ENCODE measurements at places on chromosomes 7 and 10.

DNA sequence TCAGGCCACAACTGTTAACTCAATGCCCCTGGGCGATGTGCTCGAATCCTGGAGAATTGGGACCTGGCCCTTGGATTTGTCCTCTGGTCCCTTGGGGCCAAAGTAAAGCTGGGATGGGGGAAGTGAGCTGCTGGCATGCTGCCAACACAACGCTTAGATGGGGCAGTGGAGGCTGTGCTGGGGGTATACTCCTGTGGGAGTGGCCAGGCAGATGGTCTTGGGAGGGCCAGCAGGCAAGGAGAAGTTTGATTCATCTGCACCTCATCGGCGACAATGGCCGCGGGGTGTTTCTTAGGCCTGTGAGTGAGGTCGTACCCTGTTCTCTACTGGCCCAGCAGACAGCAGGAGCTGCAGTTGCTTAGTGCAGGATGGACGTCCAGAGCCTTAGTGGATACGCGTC, 139.0 kb upstream of the MTPN start:
- no peak for DNase-seq

DNA sequence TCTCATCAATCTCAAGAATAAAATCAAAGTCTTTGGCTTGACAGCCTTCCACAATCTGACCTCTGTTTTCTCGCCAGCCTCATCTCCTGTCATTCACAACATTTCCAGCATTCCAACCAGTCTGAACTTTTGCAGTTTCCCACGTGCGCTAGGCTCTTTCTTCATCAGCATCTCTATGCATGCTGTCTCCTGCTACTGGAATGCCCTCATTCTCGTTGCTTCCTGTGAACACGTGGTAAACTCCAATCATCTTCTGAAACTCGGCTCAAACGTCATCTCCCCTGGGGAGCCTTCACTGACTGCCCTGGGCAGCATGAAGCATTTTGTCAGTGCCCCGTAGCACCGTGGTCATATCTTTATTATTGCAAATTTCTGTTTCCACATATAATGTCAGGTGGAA, 12.2 kb upstream of the RSBN1L start:
- DNase-seq = peak; percentile 79

GRCh38 chr7:95501261-95501832, 15.6 kb downstream of the ASB4 start:
- no peak for DNase-seq

GRCh38 chr7:132680590-132680989, 104.3 kb upstream of the PLXNA4 start:
- no peak for DNase-seq

DNA sequence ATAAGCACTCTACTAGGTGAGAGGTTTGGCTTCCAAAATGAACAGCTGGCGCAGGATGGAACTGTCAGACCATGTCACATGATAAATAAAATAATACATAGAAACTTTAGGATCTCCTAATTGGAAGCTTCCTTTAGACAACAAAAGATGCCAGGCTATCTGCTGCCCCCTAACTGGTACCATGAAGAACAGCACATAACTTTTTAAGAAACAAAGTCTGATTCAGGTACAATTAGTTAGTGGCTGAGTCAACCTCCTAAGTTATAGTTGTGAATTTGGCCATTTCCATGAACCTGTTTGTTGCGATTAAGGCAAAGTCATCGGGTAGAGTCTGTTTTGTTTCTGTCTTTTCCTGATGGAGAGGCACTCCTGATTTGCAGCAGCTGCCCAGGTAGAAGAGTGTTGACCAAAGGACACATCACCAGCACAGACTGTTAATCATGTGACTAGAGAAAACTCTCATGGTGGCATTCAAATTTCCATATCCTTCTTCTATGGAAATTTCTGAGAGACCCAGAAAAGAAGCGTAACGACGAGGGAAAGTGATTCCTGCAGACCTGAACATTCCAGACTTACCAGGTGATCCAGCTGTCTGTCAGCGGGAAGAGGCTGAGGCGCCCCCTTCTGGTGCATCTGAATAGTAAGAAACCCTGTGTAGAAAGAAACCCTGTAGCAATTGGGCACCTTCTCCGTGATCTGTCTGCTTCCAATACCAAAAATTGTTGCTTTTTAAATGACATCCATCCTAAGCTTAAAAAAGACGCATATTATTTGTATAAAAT, 8.6 kb upstream of the INHBA start:
- peak; percentile 72 for DNase-seq

- DNase-seq = no peak
Observed at GRCh38 chr10:15632456-15633091, 87.1 kb downstream of the ITGA8 start.

- no peak for DNase-seq
Observed at GRCh38 chr10:10734356-10735064, 283.2 kb upstream of the CELF2 start.
